Right atrium auricular region (tissue), 2 donors: ENCODE measurements at places on chromosomes 11 and 22.

DNA sequence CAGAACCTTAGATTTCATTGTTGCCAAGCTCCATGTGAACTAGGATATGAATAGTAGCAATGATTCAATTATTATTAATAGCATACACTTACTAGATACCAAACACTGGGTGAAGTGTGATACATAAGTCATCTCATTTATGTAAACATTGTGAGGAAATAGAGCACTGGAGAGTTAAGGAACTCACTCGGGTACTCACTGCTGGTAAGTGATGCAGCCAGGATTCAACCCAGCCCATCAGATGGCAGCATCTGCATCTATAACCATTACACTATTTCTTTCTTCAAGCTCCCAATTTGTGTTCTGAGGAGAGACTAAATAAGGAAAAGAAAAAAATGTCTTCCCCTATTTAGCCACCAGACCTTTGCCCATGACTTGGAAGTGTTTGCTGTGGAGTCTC, 10.2 kb upstream of the ALG8 start:
- no peak for DNase-seq

DNA sequence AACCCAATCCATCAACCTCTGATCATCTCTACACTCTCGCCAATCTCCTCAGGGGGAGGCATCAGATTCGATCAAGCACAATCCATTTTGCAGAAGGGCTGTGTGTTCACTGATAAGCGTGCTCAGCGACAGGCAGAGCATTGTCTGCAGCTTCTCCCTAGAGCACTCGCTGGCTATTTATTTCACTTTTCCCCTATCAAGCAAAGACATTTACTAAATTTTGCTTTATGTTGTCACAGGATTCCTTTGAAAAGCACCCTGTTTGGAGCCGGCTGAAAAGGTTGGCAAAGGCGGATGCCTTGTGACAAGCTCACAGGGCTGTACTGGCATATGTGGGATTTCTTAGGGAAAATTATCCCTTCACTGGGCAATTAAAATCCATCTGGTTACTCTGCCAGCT, 1381.5 kb upstream of the TENM4 start:
- no peak for DNase-seq

DNA sequence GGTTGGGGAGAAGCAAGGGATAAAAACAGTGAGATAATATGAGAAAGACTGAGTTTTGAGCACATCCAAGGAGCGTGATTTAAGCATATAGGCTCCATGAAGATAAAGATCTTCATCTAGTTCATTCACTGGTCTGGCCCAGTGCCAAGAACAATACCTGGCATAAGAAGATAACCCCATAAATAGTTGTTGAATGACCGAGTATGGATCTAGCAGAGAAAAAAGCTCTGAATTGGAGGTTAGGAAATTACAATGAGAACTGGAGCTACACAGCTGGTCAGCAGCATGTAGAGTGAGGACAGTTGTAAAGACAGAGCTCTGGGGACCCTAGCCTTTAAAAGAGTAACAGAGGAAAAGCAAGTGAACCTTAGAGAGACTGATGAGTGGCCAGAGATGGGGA, 33.0 kb upstream of the PAK1 start:
- DNase-seq, result no peak

DNA sequence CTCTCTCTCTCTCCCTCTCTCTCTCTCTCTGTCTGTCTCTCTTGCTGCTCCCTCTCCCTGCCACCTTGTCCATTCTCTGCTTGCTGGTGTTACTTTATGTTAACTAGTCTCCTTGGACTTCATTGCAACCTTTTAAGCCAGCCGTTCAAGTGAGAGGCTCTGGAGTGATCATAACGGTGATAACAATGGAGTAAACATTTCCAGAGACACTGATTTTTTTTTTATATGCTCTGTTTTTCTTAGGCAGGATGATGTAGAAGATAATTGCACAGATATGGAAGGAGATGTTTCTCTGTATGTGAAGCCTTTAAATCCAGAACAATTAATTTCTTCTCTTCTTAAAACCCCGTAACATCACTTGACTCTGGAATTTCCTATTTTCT, 287.7 kb downstream of the TMEM135 start:
- no peak for DNase-seq

GRCh38 chr11:15280393-15280792, 165.7 kb downstream of the INSC start:
- no peak for DNase-seq
